NCI-H69 (cell line): ENCODE measurements at places on chromosomes 12 and 14.

- DNase-seq: no peak
Observed at GRCh38 chr12:68007466-68007865, 18.2 kb downstream of the IFNG-AS1 start.

- DNase-seq: no peak
Observed at GRCh38 chr14:53391631-53392285, 238.6 kb upstream of the DDHD1 start.

- peak; percentile 5 for DNase-seq
Observed at GRCh38 chr12:67141296-67142018, 127.7 kb upstream of the CAND1 start.

GRCh38 chr12:124511259-124511985 lies 56.0 kb downstream of the NCOR2 start:
- DNase-seq: no peak

GRCh38 chr12:123131879-123132402 lies 18.9 kb downstream of the PITPNM2 start:
- DNase-seq: peak; percentile 99

- no peak for DNase-seq
Observed at GRCh38 chr12:84290168-84290567, 622.4 kb downstream of the SLC6A15 start.
